ENCODE measurements at places on chromosomes 2 and 18. TPM values are rescaled to one million over a fixed set of nuclear protein-coding genes. Genes with fewer than 3 reads are reported as not detected.

DNA sequence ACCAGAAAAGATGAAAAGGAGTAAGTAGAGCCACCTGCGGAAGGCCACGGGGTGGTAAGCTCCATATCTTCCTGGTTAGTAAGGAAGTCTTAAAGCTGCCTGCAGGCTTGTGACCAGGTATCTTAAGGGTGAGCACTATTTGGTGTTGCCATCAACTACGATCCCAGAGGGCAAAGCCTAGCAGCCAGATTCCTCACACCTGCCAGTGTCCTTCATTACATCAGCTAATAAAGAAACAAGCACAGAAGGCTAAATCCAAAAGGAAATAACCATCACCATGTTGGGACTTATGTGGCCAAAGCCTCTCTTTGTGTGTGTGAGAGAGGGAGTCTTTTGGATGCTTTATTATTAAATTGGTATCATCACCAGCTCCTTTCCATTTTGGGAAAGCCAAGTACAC is 123.5 kb downstream of the ALK start:
- H3K36me3 ChIP-seq, result no peaks in the 10 kb centered on the region
- H3K4me3 ChIP-seq, result no peak overlapping the region
- H3K27me3 ChIP-seq, result no peaks in the 10 kb centered on the region
- H3K4me1 ChIP-seq, result no peaks in the 10 kb centered on the region
- no peak overlapping the region for H3K27ac ChIP-seq

TFPI gene
- total RNA-seq, result 95.9 TPM

GRP gene
- not detected for total RNA-seq

KCNJ3 gene
- total RNA-seq, result 11.8 TPM

DNA sequence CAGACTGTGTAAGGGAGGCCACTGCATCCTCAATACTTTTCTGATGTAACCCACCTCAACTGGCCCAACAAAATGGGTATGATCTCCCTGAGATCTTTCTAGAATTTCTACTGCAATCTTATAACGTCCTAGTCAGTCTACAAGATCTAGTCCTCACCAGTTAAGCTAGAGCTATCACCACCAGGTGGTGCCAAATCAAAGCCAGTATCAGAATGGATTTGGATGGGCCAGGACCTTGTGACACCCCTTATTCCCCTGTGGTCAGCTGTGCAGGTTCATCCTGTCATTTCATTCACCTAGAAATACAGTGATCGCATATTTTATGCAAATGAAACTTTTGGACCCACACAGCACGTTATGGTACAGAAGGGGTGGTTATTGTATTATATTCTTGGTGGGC is 90.3 kb downstream of the OLA1 start:
- no peaks in the 10 kb centered on the region for H3K4me1 ChIP-seq
- no peaks in the 10 kb centered on the region for H3K36me3 ChIP-seq
- H3K27ac ChIP-seq, result no peak overlapping the region
- H3K4me3 ChIP-seq, result no peak overlapping the region
- H3K27me3 ChIP-seq, result no peaks in the 10 kb centered on the region

DNA sequence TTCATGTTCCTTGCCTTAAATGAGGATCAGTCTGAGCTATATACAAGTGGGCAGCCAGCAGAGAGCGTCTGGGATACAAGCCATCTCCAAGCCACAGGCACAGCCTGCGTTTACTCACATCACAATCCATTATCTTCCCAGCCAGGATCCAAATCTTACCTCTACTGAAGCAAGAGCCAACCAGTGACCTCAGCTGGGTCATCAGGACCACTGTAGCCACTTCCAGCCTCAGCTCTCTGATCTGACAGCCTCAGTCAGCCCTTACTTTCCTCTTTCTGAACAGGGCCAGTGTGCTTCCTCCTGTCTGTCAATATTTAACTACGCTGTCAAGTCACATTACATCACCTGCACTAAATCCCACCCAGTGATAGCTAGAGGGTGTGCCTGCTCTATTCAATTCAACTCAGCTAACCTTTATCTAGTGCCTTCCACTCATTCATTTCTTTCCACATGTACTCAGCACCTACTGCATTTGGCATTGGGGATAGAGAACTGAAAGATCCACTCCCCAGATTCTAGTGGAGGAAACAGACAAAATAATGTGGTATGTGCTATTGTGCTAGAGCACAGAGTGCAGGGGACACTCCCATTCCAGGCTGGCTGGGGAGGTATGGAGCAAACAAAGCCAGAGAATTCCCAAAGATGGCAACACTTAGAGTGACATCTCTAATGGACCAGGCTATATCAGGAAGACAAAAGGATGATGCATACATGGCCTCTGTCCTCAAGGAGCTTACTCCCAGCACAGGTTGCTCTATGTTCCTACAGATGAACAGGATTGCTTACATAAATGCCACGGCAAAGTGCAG is 146.5 kb downstream of the NCKAP5 start:
- H3K27me3 ChIP-seq, result no peaks in the 10 kb centered on the region
- DNase-seq, result no peak
- no peak overlapping the region for H3K27ac ChIP-seq
- no peak overlapping the region for H3K4me3 ChIP-seq
- no peaks in the 10 kb centered on the region for H3K36me3 ChIP-seq

DNA sequence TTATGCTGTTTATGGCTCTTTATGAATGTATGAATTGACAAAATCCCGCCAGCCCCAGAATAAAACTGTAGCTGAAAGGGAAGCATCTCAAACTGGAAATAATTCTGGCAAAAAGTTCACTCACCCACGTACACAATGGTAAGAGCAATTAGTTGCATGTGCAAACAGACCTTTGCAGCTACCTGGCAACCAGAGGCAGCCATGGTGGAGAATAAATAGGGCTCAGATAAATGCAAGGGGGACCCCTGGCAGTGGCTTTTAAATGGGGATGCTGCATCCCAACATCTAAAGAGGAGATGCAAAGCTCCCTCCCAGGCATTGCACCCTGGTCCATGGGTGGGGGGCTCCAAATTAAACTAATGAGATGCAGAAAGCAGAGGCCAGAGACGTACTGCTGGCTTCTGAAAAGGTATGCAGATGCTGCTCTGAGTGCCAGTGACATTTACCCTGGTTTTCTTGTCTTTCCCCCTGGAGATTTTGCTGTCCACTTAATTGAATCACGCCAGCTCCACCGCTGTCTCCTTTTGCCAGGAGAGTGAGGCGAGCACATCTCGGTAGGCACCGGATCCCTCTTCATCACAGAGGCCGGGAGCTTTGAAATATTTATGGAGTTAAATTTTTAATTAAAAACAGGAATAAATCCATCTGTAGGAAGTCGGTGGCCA is 126.6 kb upstream of the NRP2 start:
- no peaks in the 10 kb centered on the region for H3K4me1 ChIP-seq
- no peak for DNase-seq
- no peak overlapping the region for H3K27ac ChIP-seq
- H3K4me3 ChIP-seq, result no peak overlapping the region
- no peaks in the 10 kb centered on the region for H3K27me3 ChIP-seq

All from tibial nerve (tissue), 4 donors.